ENCODE measurements at places on chromosomes 5 and 9. TPM values are rescaled to one million over a fixed set of nuclear protein-coding genes. Genes with fewer than 3 reads are reported as not detected.

ROR2 gene
- total RNA-seq, result 2.8 TPM

- DNase-seq, result no peak
These were observed 18.1 kb downstream of the LPCAT1 start for GRCh38 chr5:1505506-1506241.

DNA sequence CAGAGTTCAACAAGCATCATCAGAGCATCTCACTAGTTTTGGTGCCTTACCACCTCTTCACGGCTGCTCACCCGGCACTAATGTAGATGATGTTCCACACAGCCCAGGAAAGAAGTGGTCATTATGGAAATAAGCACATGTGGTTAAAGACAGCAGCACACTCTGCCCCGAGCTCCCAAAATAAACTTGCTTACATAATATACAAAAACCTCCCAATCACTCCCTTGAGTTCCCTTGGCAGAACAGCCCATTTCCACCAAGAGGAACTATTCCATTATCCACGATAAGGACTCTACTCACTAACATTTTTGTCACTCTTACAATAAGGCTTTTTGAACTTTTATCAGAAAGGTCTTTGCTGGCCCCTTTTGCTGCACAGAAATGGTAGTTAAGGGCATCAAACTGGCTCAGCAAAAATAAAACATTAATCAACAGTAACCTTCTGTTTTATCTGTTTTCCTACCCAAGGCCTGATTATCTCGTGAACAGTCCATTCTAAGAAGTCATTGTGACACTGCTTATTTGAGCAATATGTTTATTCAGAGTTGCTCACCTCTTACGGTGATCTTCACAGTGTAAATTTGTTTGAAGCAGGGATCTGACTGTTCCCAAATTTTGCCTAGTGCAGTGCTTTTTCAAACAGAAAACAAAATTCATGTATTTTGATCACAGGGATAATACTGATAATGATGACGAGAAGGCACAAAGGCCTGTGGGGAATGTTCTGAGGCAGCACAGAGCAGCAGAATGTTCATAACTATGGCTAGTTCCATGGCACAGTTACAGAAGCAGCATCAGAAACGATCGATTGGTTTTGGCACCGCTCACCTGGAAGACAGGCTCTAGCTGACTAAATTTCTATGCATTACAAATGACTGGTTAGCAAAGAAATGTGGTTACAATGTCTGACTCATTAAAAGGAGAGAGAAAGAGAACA lies 399.8 kb upstream of the PIK3R1 start:
- peak; percentile 30 for DNase-seq

- peak; percentile 45 for DNase-seq
These were observed 291.8 kb upstream of the DAB2 start for GRCh38 chr5:39716532-39717028.
